ENCODE measurements at places on chromosomes 11 and 22.
A peak's percentile ranks its signal among the peaks of the same experiment; 100 is the strongest.

DNA sequence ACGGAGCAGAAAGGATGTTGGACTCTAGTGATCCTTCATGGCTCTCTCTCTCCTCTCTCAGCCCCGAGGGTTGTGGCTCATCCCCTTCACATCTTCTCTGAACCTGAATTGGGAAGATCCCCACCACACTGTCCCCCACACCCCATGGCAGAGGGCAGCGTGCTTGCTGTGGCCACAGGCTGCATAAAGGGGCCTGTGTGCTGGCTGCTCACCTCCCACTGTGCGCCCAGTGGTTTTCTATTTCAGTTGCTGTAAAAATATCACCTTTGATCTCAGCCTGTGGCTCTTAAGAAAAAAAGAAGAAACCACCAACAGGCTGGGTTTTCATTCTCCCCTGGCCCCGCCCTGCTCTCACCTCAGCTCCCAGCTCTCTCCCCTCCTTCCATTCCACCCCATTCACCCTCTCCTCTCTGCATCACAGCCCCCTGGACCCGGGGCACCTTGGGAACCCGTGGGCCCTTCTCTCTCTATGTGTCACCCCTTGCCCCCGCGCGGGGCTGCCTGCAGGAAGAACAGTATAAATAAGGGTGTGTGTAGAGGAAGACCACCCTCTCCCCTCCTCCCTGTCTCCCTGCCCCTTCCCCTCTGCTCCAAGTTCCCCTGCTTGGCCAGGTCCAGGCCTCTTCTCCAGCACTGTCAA, 25.8 kb upstream of the WNT11 start:
- DNase-seq, result no peak

- no peak for DNase-seq
Observed at GRCh38 chr22:26170112-26170492, 840 bp downstream of the SEZ6L start.

DNA sequence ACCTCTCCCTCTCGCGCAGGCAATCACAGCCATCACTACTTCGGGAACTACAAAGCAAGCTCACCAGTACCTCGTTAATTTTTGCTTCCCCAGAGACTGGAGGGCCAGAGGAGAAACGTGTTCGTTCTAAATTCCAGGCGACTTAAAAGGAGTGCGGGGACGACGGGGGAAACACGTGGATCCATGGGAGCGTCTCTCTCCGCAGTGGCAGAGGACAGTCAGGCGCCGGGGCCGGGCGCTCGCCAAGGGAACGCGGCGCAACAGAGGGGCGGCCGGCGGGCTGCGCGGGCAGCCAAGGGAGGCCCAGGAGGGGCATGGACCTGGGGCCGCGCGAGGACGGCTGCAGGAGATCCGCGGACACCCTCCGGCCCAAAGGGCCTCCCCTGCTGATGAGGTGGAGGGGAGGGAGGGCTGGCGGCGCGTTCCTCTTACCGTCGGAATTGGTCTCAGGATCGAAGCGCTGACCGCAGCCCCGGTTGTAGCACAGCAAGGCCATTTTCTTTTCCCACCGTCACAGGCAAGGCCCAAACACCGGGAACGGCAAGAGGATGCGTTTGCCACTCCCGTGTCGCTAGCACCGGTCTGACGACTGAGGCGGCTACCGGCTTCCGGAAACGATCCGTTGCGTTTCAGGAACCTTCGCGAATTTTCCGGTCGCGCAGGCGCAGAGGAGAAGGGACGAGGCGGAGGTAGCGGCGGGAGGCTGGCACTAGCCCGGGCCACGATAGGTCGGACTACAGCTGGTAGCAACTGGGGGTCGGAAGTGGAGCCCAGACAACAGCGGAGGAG, at the start of gene CHORDC1:
Gene CHORDC1 (minus strand): TSS at position 591 of the 789 bp plus-strand sequence. CDS start 95 bp downstream, at position 496.
- peak; percentile 89 for DNase-seq

DNA sequence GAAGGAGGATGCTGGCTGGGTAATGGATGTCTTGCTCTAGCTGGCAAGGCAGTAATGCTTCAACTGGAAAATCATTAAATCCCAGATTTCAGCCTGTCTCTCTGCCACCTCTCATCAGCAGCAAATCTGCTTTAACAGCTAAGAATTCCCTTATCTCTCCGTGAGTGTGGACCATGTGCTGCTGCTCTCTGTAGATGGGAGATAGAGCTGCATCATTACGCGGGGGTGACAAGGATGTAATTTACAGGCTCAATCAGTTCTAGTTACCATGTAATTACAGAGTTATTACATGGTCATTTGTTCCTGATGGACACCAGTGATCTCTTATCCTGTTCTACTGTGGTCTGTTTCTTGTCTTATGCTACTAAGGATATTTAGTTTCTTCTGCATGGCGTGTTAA, 665.4 kb downstream of the NTM start:
- no peak for DNase-seq

DNA sequence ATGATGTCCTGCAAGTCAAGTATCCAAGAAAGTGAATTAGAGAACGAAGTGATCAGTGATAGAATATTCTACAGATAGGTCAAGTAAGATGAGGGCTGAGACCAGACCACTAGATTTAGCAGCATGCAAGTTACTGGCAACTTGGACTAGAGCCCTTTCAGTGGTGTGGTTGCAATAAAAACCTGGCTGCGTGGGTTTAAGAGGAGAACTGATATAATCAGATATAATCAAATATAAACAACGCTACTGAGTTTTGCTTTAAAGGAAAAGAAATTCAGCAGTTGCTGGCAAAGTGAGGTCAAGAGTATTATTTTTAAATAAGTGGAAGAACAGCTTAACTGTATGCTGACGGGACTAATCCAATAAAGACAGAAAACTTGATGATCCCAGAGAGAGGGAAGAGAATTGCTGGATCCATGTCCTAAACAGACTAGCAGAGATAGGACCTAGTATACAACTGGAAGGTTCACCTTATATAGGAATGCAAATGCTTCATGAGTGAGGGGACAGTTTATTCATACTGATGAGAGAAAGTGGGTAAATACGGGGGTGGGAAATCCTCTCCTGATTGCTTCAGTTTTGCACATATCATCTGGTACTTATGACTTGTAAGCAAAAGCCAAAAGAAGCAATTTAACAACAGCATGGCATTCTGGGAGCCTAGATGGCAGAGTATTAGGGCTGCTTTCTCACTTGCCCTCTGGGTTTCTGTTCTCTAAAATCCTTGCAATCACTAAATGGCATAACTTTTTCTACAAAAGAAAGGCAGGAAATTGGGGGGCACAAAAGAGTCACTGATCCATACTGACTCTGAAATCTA, 146.2 kb downstream of the RBFOX2 start:
- no peak for DNase-seq

DNA sequence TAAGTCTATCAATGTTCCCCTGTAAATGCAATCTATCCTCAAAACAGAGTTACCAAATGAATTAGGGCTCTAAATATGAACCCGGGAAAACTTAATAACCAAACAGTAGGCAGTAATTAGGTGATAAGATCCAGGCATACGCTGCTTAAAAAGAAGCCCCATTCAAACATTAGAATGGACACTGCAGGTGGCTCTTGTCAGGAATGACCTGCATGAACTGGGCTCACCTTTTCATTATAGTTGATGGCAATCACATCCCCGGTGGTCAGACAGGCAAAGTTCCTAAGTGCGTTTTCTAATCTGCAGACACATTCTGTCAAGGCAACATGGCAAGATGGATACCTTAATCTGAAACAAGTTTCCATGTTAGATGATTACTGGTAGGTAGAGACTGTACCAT, 14.0 kb downstream of the UFD1 start:
- no peak for DNase-seq

- DNase-seq, result peak; percentile 66
Observed at GRCh38 chr11:7571640-7572000, 57.8 kb downstream of the PPFIBP2 start.

- no peak for DNase-seq
Observed at GRCh38 chr11:69953356-69953755, 124.8 kb upstream of the ANO1 start.

DNA sequence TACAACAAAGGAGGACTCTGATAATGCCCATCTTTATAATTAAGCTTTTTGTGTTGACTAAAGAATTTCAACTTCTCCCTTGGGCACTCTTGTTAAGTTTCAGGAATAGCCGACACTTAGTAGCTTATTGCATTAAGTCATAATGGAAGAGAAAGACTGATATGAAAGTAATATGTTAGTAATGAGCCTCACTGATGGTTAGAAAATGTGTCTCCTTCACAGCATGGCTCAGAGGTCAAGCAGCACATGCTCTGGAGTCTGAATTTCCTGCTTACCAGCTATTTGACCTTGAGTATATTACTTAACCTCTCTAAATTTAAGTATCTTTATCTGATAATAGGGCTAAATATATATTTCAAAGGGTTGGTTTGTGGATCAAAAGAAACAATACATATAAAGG, 39.0 kb downstream of the PDGFD start:
- no peak for DNase-seq

DNA sequence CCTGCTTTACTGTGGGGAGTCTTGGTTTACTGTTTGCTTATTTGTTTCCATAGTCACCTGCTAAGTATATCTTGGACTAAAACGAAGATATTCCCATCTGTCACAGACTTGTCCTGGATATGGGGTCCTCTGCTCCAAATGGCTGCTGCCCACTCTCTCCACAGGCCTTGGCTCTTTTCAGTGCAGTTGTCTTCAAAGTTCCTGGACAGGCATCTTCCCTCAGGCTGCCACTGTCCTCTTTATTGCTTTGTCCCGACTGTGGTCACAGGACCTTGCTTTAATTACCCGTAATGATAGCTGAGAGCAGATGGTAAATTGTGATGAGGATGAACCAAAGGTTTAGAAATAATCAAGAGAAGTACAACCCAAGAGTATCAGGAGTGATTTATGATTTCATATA, 713.9 kb upstream of the CCDC179 start:
- DNase-seq, result no peak

DNA sequence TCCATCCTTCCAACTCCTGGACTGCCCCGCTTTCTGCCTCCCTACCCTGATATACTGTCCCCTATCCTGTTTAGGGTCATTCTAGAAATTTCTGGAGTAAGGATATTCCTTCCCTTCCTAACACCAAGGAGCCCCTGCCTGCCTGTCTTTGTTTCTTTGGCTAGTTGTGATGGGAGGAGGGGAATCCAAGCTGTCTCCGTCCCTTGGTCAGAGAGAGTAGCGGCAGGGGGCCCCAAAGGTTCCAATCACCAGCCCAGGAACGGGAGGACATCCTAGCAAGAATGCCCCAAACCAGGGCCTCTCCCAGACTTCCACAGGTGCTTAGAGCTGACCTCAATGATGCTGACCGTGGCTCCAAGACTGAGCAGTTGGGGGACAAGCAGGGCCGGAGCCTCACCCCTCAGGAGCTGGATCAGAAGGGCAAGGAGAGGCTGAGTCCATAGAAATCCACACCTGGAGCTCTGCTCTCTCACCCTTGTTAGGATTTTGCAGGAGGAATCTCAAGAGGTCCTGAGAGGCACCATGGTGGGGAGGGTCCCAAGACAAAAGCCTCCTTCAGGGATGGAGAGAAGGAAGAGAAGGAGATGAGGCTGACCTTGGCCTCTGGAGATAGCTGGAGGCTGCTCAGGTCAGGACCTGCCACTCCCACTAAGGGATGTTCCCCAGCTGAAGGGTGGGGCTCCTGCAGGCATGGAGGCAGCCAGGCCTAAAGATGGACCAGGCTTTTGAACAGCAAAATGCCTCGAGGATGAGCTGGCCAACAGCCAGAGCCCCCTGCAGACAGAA, 13.6 kb downstream of the SLC22A12 start:
- DNase-seq, result peak; percentile 11

GRCh38 chr22:43167001-43167589, 15.7 kb downstream of the TSPO start:
- no peak for DNase-seq

- DNase-seq, result no peak
Observed at GRCh38 chr11:47606731-47607130, 12.5 kb upstream of the C1QTNF4 start.

- no peak for DNase-seq
Observed at GRCh38 chr22:39707351-39707750, 136.8 kb downstream of the CACNA1I start.

DNA sequence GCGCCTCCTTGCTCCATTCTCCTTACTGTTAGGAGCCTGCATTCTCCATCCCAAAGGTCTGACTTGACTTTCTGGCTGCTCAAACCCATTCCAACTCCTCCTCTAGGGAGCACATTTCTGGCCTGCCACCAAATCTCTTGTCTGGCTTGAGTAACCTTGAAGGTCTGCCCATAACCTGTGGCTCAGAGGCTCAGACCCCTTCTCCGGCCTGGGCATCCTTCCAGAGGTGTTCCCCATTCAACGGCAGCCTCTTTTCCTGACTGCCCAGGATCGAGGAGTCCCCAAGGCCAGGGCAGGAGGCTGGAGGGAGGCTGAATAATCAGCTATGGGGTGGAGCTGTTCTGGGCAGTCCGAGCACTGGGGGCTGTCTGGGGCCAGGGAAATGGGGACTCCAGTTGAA, 2.2 kb downstream of the RAD9A start:
- DNase-seq, result no peak

DNA sequence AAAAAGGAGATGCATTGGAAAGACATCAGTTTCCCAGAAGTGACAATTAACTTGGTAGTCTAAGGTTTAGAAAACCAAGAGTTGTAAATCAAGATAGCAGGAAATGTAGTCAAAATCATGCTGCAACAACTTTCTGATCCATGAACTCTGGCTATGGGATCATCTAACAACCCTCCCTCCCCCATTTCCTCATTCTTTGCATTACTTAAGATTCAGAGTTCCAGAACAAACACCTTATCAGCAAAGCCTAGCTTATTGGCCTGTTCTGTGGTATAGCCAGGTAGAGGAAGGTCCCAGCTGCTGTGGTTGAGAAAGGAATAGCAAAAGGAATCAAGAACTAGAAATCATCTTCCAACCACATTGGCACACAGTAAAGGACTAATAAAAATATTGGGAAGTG, 651.1 kb downstream of the METTL15 start:
- no peak for DNase-seq

GRCh38 chr11:87870086-87870485, 305.2 kb downstream of the RAB38 start:
- no peak for DNase-seq

- DNase-seq, result no peak
Observed at GRCh38 chr11:122791411-122791810, 46.9 kb upstream of the CRTAM start.

DNA sequence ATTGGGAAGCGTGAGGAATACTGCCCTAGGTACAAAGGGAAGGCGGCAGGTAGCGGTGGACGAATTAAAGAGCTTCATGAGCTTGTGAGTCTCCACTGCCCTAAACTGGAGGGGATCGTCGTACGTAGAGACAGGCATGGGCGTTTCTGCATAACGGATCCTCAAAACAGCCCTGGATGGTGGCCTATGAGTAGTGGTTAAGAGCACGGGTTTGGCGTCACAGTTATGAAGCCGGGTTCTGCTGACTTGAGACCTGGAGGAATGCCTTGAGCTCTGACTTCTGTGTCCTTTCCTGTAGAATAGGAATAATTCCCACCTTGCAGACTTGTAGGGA, 335 bp downstream of the TMEM138 start:
- DNase-seq, result peak; percentile 47

DNA sequence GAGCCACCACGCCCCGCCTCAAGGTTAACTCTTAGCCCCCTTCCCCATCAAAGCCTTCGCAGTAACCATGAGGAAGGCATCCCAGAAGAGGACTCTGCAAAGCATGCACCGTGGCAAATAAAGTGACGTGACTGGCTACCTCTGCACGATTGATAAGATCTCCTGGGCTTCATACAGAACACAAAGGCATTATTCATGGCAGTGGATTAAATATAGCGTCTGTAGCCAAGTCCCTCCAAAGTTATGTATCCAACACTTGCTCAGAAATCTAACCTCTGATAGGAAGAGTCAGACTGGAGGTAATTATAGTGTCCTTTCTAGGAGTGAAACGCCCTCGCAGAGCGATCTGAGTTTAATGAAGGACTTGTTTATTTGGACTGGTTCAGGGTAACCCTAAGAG, 22.4 kb downstream of the CPT1A start:
- no peak for DNase-seq

GRCh38 chr22:43554259-43554636, 142.4 kb downstream of the MPPED1 start:
- DNase-seq, result no peak

GRCh38 chr22:30763815-30764673, 69.4 kb downstream of the OSBP2 start:
- DNase-seq, result peak; percentile 75

All from K562 (cell line).